ENCODE measurements at places on chromosomes 5 and 9.

GRCh38 chr5:18920966-18921365 lies 1067.0 kb downstream of the CDH18 start:
- DNase-seq: no peak

DNA sequence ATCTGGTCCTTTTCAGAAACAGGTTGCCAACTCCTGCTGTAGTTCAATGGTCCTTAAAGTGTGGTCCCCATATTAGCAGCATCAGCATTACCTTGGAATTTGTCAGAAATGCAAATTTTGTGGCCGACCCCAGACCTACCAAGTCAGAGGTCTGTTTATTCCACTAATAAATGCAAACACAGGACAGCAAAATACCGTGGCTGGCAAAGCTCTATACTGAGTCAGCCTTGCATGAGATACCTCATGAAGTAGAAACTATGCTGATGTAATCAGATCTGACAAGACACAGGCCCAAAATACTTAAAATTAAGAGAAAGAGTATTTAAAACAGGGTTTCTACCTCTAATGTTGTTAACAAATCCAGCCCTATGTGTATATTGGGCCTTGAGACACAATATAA lies 3.0 kb downstream of the GOLM1 start:
- DNase-seq: no peak

- no peak for DNase-seq
Measured at GRCh38 chr9:121154782-121155181, 46.9 kb downstream of the RAB14 start.

DNA sequence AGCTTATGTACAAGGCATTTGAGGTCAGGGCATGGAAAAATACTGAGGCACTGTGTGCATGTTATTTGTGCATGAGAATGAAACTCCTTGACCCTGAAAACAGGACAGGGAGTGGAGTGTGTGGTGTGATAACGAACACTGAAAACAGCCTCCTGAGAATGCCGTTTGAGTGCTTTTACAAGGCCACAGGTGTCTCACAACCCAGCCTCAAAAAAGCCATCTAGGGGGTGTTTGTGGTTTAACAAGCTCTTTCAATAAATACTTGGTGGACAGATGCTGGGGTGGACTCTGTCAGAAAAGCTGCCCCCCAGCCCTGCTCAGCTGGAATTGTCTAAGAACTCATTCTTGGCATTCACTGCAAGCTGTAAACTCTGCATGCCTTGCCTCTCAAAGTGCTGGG lies 94.0 kb upstream of the SLC25A48 start:
- DNase-seq: no peak

GRCh38 chr5:178548746-178549145 lies 41.4 kb downstream of the COL23A1 start:
- no peak for DNase-seq

DNA sequence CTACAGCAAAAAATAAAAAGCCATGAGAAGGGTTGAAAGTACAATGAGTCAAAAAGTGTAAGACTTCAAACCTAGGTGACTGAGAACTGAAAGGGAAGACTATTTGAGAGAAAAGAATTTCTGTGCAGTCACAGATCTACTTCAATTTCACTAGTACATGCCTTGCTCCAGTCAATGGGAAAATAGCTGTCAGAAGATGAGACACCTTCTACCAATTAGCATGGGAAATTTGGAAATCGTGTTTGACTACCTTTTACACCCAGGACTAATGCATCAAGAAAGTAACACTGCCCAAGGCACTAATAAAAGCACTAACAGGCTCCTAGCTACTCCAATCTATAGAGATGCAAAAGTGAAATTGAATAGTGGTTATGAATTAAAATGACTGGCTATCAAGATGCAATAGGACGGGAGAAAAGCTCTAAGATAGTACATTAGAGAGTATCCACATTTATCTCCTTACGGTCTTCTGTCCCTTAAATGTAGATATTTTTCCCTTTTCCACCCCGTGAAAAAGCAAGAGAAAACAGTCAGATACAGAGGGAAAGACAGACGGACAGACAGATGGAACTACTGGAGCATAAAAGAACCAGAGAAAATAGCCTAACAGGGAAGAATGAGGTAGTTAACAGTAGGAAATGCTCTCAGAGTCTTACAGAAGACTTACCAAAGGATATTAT lies 15.2 kb downstream of the ERP44 start:
- no peak for DNase-seq

GRCh38 chr9:6024035-6024554 lies 8.7 kb upstream of the RANBP6 start:
- DNase-seq: no peak

- DNase-seq: no peak
Measured at GRCh38 chr5:132655821-132656773, 1.9 kb upstream of the IL13 start.

DNA sequence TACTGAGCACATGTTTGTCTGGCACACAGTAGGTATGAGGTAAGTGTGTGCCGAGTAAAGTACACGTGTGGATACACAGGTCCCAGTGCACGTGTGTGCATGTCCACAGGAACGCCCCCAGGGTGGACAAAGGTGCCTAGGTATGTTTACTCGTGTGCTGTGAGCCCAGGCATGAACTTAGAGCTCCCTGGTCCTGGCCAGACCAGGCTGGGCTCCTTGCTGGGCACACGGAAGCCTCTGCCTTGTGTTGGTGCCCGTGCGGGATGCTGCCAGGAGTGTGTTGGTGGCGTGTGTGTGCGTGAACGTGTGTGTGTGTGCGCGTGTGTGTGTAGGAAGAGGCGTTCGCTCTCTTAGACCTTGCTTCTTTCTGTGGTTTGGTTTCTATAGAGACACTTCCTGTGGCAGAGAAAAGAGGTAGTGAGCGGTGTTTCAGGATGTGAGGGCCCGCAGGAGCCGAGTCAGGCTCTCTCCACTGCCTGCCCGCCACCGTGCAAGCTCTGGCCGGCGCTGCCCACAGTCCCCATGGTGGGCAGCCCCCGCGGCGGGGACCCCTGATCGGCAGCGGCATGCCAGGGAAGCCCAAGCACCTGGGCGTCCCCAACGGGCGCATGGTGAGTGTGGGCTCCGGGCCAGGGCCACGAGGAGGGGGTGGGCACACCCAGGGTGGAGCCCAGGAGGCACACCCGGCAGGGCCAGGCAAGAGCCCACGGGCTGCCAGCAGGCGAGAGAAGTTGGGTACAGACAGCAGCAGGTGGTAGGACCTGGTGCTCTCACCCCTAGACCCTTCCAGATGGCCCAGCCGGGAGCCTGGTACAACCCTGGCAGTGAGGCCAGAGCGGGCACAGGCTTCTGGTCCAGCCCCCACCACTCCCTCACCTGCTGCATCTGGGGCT lies at the start of gene RGS14:
TSS of gene RGS14 (plus strand) at position 466 of the 893 bp plus-strand sequence. CDS start at position 567, 101 bp downstream.
- peak; percentile 67 for DNase-seq

DNA sequence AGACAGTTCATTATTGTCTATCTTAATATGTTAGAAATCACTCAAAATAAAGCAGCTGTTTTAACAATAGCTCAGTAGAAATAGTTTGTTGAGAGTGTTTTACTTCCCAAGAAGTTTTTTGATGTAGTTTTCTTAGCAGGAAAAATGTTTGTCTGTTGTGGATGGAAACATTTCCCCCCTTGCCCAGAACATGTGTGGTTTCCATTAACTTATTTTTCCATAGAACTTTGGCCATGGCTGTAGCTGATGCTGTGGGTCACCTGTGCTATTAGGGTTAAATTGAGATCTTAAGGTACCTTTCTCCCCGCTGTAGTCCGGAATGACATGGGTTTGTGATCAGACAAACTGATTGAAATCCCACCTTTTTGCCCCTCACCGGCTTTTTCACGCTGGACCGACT lies 294.9 kb downstream of the FANCC start:
- DNase-seq: no peak

Measured in NCI-H2081 (cell line).